ENCODE measurements at places on chromosomes 3 and 15.

GRCh38 chr3:42509111-42509510, 6.7 kb downstream of the VIPR1 start:
- no peak for DNase-seq

- DNase-seq = no peak
These were observed 18.9 kb upstream of the ALCAM start for GRCh38 chr3:105347625-105348302.

DNA sequence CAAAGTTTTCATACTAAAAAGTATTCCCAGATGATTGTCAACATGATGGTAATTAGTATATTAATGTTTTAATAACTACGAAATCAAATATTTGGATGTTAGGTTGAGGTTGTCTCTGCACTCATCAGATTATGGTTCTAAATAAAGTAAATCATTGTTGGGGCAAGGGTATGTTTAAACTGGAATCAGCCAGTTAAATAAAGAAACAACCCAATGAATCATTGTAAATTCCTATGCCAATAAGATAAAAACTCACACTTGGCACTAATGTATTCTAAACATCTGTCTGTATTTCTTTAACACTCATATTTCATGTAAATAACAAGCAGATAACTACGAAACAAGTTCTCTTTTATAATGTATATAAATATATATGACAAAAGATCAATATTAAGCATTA, 92.7 kb downstream of the PEAK1 start:
- no peak for DNase-seq

GRCh38 chr15:78179286-78179840, 30.2 kb downstream of the IDH3A start:
- no peak for DNase-seq

- no peak for DNase-seq
These were observed 648.3 kb upstream of the NECTIN3 start for GRCh38 chr3:110423276-110423675.

All from ecto neural progenitor cell (in vitro differentiated cells).